ENCODE measurements at places on chromosomes 1 and 21.
A peak's percentile ranks its signal among the peaks of the same experiment; 100 is the strongest.

GRCh38 chr1:46596846-46597245 is 7.2 kb downstream of the MKNK1 start:
- DNase-seq = no peak

DNA sequence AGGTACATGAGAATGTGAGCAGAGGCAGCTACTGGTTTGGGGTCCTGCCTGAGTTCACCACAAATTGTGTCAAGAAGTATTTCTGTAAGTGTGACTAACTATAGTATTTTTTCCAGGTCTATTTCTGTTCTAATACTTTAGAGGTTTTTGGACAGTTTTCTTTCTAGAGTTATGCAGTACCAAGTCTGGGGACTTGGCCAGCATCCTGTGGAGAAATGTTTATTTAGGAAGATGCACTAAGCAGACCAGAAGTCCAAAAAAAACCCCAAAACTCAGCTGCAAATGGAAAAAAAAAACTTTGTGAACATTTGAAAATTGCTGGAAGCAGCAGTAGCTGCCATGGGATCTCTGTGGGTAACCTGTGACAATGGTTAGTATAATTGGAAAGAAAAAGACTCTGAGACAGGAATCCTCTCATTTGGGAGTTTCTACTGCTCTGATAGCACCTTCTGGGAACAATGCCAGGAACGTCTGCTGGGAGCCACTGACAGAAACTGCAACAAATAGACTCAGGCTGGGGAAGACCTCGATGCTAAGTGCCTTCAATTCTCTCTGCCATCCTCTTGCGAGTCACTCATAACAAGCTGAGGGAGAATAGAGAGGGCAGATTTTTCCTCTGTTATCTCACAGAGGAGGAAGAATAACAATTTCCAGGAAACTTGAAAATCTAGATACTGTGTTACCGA is 37.6 kb downstream of the OR10R2 start:
- no peak for DNase-seq

GRCh38 chr1:185495898-185496297 is 178.9 kb upstream of the IVNS1ABP start:
- DNase-seq = no peak

DNA sequence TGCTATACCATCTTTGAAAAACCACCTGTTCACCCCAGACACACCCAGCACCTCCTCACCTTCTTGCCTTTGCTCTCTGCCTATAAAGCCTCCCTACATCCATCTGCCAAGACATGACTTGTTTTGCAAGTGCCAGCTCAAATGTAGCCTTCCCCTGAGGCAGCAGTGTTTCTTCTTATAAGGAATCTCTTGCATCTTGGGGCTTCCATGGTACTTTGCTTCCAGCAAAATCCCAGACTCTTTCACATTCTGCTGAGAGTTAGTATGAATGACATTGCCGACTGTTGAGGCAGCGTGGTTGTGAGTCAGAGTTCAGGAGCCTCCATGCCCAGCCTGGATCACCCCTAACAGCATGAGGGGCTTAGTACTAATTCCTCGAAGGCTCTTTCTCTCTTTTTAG is 217.4 kb upstream of the RUNX1 start:
- no peak for DNase-seq

DNA sequence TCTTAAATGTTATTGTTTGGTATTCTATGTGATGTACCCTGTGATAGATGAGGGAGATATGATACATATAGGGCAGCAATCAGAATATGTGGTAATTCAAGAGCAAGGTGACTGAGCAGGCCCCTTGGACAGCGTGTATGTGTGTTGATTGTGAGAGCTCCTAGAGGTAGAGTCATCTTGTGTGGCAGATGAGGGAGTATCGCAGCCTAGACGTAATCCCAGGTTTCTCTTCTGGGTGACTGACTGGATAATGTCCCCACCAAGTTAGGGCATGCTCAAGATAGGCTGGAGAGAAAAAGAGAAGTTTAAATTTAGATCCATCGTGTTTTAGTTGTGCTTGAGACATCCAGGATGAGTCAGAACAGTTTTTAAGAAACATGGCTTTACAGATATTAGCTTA is 185.3 kb downstream of the ZP4 start:
- DNase-seq = no peak

GRCh38 chr1:100794748-100795645 is 75.5 kb downstream of the VCAM1 start:
- no peak for DNase-seq

DNA sequence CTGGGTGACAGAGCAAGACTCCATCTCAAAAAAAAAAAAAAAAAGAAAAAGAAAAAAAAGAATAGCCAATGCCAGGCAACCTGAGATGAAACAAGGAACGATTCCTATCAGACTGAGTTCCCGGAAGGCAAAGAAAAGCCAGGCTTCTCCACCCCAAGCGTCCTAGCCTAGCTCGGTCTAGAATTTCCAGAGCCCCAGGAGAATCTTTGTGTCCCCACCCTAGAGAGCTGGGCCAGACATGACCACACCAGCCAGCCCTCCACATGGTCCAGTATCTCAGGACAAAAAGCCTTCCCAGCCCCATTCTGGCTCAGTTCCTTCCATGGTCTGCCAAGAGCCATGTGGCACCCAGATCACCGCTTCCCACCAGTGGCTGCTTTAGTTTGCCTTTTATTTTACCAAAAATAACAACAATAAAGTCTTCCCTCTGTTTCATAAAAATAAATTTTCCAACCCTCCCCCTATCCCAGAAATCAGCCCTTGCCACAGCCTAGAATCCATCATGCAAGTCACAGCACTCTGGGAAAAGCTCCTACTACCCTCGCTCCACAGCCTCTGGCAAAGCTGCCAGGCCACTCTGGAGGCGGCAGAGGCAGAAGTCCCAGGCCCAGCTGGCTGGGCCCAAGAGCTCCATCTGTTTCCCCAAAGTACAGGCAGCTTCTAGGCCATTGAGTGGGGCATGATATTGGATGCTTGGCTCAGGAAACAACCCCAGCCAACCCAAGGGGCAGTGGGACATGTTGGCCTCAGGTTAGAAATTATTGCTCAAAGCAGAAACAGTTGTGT is 3.5 kb upstream of the MKNK1 start:
- no peak for DNase-seq

DNA sequence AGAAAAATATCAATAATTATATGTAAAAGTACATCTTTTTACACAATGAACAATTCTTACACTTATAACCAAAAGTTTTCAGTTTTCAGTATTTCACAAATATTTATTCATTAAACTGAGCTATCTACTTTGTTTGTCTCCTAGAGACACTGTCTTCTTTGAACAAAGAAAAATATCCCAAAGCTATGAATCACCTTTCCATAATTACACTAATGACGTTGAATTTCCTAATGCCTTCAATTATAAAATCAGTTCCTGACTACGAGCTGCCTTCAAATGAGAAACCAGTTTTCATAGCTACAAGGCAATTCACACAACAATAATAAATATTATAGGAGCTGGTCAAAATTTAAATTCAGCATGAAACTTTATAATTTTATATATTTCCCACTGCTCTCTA is 201.8 kb upstream of the BRINP3 start:
- DNase-seq = no peak

DNA sequence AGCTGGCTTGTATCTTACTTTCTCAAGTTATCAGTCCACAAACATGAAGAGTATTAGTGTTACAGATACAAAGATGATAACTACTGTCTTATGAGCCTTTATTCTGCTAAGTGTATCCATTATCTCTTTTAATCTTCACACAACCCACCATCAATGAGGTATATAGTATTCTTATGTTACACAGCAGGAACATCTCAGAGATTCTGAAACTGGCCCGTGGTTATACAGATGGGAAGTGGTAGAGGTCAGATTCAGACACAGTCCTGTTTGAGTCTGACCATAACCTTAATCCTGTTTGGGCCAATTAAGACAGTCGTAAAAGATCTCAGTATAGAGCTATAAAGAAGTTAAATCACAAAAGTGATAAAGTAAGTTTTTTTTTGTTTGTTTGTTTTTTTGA is 5.1 kb upstream of the TMEM269 start:
- peak; percentile 48 for DNase-seq

- DNase-seq = no peak
Measured at GRCh38 chr1:216531263-216532239, 108.3 kb upstream of the USH2A start.

GRCh38 chr1:202154766-202155477 is 5.5 kb downstream of the PTPN7 start:
- no peak for DNase-seq

GRCh38 chr1:162138112-162138511 is 68.6 kb downstream of the NOS1AP start:
- DNase-seq = no peak

- DNase-seq = no peak
Measured at GRCh38 chr21:35227786-35228185, 178.7 kb upstream of the RUNX1 start.

- no peak for DNase-seq
Measured at GRCh38 chr1:7299329-7299799, 471.7 kb upstream of the VAMP3 start.

- DNase-seq = no peak
Measured at GRCh38 chr1:12454406-12455391, 163.3 kb downstream of the DHRS3 start.

All from GM13977 (cell line).